Right ventricle myocardium superior (tissue), 1 donor: ENCODE measurements at places on chromosomes 2 and 18. TPM values are rescaled to one million over a fixed set of nuclear protein-coding genes. Genes with fewer than 3 reads are reported as not detected.
A peak's percentile ranks its signal among the peaks of the same experiment; 100 is the strongest.

DNA sequence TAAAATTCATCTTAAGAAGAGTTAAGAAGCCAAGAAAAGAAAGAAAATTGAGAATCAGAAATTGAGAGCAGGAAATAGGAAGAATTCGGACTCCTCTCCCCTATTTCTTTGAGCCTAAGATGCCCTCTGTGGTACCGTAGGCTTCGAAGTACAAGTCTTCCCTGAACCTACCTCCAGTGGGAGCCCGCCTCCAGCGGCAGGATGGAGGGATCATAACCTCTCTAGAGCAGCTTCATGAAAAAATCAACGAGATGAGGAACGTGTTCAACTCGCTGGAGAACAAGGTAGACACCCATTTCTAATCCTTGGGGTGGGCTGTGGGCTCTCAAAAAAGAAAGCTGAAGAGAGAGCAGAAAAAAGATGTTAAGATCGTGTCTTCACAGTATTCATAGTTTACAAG, 36.3 kb downstream of the ARHGEF33 start:
- DNase-seq = no peak

Gene CNGA3
- not detected for total RNA-seq

DNA sequence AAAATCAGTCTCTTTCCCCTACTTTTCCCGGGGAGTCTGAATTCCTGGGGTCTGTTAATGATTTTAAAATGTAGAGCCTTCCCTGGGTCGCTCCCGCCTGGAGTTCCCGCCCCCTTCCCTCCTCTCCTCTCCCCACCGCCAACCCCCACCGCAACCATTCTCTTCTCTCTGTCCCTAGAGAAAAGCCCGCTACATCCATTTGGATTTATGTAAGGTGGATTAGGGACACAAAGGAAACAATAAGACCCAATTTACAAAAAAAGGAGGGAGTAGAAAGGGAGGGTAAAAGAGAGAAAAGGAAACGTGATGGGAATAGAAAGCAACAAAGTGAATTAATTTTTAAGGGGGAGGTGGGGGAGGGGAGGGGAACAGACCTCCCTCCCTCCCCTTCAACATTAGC, 2.2 kb downstream of the EPHA4 start:
- no peak for DNase-seq

- no peak for DNase-seq
Observed at GRCh38 chr2:136131961-136132824, 14.2 kb upstream of the CXCR4 start.

- DNase-seq = no peak
Observed at GRCh38 chr18:78192054-78192453, 787.6 kb upstream of the SALL3 start.

Gene ZAP70
- 0.70 TPM for total RNA-seq

- peak; percentile 49 for DNase-seq
Observed at GRCh38 chr2:205166745-205167144, 515.6 kb upstream of the NRP2 start.

Gene LIPG
- 0.19 TPM for total RNA-seq

DNA sequence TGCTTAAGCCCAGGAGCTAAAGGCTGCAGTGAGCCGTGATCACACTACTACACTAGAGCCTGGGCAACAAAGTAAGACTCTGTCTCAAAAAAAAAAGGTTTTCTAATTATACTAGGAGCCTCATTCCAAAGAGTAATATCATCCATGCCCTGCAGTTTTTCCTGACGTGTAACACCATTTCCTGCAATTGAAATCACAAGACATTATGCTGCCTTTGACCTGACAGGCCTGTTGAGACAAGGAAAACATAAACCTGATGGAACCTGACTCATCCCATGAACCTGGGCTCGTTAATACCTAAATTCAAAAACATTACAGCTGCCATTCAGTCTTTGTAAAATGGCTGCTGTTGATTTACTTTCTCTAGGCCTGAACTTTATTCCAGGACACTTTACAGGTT, 58.7 kb upstream of the PEX13 start:
- DNase-seq = no peak

- no peak for DNase-seq
Observed at GRCh38 chr2:210873631-210874030, 317.2 kb downstream of the CPS1 start.

Gene UPP2
- total RNA-seq = not detected
